Ecto neural progenitor cell (in vitro differentiated cells): ENCODE measurements at places on chromosomes 13 and 19.

- no peak for DNase-seq
Measured at GRCh38 chr19:54928299-54928698, 19.0 kb downstream of the NLRP7 start.

- no peak for DNase-seq
Measured at GRCh38 chr13:33034882-33035520, 18.8 kb downstream of the KL start.

DNA sequence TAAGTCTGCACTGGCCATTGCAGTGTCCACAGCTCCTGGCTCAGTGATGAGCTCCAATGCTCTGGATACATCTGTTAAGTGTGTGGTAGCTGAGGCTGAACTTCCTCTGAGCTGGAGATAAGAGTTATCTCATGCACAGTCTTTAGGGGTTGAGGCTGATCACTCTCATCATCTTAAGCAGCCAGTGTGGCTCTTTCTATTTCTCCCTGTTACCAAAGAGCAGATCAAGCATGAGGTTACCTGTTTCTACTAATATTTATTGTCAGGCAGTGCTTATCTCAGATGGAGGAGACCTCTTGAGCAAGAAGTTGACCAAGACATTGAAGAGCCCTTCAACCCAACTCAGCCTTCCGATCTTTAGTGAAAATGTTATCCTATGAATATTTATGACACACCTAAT is 6.6 kb upstream of the OR10H2 start:
- no peak for DNase-seq

GRCh38 chr13:32955881-32956594 is 60.2 kb upstream of the KL start:
- DNase-seq, result no peak

DNA sequence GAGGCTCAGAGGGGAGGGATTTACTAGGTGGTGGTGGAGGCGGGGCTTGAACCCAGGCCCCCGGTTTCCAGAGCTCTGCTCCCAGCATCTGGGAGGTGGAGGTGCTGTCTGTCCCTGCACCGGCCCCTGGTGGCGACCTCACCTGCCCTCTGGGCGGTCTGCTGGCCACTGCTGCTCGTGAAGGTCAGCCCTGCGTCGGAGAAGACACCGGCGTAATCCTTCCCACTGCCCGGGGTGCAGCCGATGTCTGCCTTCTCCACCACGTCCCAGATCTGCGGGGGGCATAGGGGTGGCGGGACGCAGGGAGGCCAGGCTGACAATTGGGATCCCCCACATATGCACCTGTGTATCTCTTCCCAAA is 12.8 kb downstream of the C3 start:
- DNase-seq, result no peak

- DNase-seq, result no peak
Measured at GRCh38 chr13:111385183-111385857, 64.9 kb downstream of the TEX29 start.

- peak; percentile 64 for DNase-seq
Measured at GRCh38 chr13:31431722-31432137, 232.0 kb downstream of the B3GLCT start.

- no peak for DNase-seq
Measured at GRCh38 chr19:38870612-38871011, 7.5 kb downstream of the RINL start.

- DNase-seq, result no peak
Measured at GRCh38 chr13:45792827-45793303, 58.7 kb downstream of the SIAH3 start.

DNA sequence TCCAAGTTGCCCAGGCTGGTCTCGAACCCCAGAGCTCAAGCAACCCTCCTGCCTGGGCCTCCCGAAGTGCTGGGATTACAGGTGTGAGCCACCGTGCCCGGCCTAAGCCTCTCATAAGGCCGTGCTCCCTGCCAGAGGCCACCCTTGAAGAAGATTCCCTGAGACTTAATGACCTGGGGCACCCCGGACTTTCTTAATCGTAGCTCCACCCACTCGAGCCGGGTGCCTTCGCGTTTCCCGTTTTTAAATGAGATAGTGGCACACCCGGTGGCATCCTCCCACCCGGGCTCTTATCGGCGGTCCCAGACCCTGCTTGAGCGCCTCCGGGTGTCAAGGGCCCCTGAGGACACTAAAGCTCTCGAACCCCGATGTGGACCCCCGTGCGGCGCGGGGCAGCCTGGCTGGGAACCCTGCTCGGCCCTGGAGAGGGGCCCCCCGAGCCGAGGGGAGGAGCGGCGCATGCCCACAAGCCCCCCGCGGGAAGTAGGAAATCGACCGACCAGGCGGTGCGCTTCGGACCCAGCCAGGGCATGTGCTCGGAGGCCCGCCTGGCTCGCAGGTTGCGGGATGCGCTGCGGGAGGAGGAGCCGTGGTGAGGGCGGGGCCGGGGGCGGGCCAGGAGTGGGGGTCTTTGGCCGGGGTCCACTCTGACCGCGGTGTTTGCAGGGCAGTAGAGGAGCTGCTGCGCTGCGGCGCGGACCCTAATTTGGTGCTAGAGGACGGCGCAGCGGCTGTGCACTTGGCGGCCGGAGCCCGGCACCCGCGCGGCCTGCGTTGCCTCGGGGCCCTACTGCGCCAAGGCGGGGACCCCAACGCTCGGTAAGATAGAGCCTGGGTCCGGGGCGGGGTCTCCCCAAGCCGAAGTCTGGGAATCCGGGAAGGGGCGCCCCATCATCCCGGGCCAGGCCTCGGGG is at the start of gene ANKLE1:
Gene ANKLE1 (plus strand): TSS at position 511 of the 914 bp plus-strand sequence. CDS start 20 bp downstream, at position 531.
- no peak for DNase-seq

DNA sequence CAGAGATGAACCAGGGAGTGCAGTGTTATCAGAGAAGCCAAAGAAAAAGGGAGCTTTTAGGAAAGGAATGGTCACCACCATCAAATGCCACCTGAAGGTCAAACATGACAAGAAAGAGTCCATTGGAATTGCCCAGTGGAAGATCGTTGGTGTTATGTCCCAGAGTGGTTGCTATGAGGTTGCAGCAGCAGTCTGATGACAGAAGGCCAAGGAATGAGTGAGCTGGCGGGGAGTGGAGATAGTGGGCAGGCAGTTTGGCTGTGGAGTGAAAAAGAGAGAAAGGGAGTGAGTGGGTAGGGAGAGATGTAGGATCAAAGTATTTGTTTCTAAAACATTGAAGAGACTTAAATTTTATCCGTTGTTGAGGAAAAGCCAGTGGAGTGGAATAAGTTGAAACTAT is 117.4 kb upstream of the WASF3 start:
- DNase-seq, result no peak
